Hematopoietic multipotent progenitor cell treated with erythropoietin and hydrocortisone succinate and interleukin-3 and kit ligand, for 8 days (in vitro differentiated cells): ENCODE measurements at places on chromosomes 3 and 15.

DNA sequence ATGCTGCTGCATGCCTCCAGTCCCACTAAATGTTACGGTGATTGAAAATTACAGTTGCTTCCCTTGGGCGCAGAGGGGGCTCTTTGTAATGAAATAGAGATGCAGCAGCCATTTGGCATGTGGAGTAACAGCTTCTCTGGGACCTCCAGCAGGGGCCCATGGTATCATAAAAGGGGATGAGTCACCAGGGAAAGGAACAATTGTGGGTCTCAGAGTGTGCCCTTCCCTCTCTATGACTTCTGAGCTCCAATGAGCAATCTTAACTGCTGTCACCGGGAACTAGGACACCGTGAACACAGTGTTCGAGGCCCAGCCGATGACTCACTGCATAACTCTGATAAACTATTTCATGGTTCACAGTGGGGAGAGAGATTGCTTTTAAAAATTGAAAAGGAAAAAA lies 164.8 kb upstream of the NUDT16 start:
- no peak for DNase-seq

DNA sequence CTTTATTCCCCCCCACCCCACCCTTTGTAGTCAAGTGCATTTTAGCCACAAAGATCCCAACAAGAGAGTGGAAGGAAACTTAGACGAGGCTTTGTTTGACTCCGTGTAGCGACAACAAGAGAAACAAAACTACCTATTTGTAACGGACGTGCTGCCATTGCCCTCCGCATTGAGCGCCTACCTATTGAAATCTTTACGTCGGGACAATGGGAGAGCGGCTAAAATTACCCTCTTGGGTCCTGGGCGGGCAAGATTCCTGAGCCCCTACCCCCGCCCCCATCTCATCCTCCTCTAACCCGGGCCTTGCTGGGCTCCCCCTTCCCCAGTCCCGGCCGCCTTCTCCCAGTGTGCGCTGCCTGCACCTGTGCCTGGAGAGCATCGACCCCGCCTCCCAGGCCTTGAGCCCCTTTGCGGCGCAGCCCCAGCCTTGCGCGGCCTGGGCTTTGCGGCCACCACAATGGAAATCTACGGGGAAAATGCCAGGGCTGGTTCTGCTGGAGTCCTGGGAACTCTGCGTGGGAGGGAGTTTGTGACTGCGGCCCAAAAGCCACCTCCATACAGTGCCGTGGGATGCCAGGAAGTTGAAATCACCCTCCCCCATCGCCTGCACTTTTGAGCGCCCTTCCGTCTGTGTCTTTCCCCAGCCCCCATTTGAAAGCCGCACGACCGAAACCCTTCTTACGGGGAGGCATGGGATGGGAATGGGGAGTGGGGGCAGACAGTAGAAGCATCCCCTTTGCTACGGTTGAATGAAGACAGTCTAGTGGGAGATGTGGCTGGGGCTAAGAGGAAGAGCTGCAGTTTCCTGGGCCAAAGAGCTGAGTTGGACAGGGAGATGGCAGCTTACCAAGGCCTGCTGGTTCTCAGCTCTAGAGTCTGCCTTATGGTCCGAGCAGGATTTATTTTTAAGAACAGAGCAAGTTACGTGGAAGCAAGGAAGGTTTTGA lies 1.1 kb upstream of the SOX2 start:
- DNase-seq: no peak

GRCh38 chr3:55888282-55888885 lies 401.3 kb upstream of the WNT5A start:
- no peak for DNase-seq

- no peak for DNase-seq
These were observed 146.6 kb downstream of the ATP10A start for GRCh38 chr15:25716414-25717126.

- no peak for DNase-seq
These were observed 135.4 kb downstream of the PDE8A start for GRCh38 chr15:85116925-85117646.

- no peak for DNase-seq
These were observed 48.5 kb downstream of the PTH1R start for GRCh38 chr3:46926039-46926438.

DNA sequence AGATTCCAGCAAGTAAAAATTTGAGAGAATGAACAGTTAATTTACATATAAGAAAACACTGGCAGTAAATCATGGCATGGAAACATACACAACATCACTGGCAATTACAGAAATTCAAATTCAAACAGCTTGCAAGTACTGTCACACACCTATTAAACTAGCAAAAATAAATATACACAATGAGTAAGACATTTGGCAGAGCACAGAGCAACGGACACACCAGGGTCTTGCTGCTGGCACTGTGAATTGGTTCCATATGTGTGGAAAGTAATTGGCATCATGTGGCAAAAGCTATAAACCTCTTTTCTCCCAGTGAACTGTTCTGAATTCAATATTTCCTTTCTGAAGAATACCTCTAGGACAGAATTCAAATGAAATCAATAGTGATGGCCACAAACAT lies 78.3 kb downstream of the LRRK1 start:
- DNase-seq: no peak
